ENCODE measurements at places on chromosomes 4 and X.

DNA sequence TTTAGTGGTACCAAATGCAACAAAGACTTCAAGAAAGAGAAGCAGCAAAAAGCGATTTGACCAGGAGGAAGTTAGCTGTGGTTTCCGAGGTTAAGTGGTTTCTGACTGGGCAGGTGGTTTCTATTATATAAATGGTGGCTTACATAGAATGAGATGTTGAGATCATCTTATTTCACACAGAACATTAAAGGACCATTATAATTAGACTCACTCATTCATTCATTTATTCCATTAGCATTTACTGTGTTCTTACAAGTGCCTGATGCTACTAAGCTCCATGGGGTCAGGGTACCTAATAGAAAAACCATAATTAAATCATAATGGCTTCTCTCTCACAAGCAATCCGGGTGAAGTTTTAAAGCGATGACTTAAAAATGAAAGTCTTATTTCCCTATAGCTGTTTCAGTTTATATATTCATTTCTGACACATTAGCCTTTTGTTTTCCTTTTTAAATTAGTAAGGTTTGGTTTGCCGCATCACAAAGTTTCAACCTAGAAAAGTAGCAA, 10.6 kb downstream of the TSPAN6 start:
- no peak for DNase-seq

- no peak for DNase-seq
Observed at GRCh38 chr4:6886886-6887285, 22.7 kb upstream of the TBC1D14 start.

DNA sequence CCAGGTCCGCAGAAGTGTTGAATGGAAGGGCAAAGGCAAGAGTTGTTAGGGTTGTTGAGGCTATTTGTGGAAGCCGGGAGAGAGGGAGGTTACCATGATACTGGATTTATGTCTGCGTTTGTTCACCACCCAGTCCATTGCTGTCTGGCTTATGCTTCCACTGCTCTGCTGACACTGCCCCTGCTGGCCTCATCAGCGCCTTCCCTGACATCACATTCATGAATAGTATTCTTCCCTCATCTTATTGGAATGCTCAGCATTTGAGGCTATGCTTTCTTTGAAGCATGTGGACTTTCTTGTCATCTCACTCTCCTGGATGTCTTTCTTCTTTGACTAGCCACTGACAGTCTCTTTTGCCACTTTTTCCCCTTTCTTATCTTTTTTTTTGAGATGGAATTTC, 10.3 kb downstream of the GNL3L start:
- no peak for DNase-seq

DNA sequence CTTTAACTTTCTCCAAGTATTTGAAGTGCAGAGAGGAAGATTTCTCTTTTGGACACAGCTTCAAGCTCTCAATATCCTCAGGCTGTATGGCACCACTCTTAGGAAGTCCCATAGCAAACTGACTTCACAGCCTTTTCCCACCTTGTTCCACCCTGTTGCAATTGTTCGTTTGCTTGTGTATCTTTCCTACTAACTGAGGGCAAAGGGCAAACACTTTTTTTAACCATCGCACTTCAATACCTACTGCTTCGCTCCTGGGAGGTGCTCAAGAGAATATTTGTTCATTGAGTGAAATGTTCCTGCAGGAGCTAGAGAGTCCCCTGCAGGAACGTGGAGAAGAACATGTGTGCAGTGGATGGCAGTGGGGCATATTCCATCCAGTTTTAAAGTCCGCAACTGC, 638.6 kb downstream of the BCOR start:
- DNase-seq, result no peak

- DNase-seq, result no peak
Observed at GRCh38 chr4:46950826-46951225, 41.8 kb upstream of the COX7B2 start.

- no peak for DNase-seq
Observed at GRCh38 chr4:81460191-81460701, 11.5 kb downstream of the RASGEF1B start.

GRCh38 chr4:44157611-44158277, 290.9 kb downstream of the KCTD8 start:
- DNase-seq, result no peak

DNA sequence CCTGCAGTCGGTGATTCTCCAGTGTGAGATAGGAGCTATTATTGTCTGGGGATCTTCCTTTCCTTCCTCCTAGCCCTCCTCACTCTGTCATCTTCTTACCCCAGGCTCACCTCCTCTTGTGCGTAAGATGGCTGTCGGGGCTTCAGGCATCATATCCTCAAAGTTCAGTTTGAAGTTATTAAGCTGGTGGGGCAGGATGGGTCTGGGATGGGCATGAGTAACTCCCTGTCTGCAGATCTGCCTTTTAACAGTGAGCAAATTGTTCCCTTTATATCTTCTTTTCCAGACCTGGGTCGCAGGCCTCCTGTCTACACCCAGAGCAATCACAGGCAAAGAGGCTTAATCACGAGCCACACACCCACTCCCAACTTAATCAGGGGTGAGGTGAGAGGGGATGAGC, 900 bp upstream of the MTMR1 start:
- no peak for DNase-seq

- no peak for DNase-seq
Observed at GRCh38 chr4:26404743-26405206, 84.0 kb downstream of the RBPJ start.

GRCh38 chrX:40061871-40062524, 35.8 kb downstream of the BCOR start:
- no peak for DNase-seq

GRCh38 chr4:108620101-108620932, at the start of gene RPL34:
Gene RPL34 (plus strand): TSS chr4:108620576. CDS start chr4:108621960, 1,384 bp downstream.
- peak; percentile 98 for DNase-seq

GRCh38 chr4:82043081-82043808, 330.5 kb downstream of the HNRNPD start:
- no peak for DNase-seq

DNA sequence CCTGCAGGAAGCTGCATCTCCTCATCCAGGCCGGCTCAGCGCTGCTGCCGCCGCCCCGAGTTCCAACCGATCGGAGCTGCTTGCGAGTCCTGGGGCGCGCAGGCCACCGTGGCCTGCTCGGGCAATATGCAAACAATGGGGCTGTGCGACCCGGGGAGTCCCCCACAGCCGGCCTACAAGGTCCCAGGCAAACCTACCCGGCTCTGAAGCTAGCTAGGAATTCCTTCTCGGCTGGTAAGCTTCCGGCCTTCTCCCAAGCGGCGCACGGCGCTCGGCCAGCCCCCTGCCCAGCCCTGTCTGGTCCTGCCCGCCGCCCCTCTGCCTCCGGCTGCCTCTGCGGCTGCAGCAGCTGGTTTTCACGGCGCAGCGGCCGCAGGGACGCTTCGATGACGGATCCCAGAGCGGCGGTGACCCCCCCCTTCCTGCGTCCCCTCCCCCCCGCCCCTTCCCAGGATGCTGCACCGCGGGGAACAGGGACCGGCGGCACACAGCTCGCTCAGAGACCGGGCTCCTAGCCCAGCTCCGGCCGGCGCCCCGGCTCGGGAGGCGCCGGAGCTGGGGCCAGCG, 59.4 kb downstream of the TSC22D3 start:
- DNase-seq, result no peak

- DNase-seq, result peak; percentile 60
Observed at GRCh38 chrX:69177511-69178162, 12.4 kb upstream of the PJA1 start.

GRCh38 chrX:87516717-87517121, 883 bp upstream of the KLHL4 start:
- no peak for DNase-seq

- no peak for DNase-seq
Observed at GRCh38 chrX:31487951-31488350, 416.1 kb upstream of the FTHL17 start.

DNA sequence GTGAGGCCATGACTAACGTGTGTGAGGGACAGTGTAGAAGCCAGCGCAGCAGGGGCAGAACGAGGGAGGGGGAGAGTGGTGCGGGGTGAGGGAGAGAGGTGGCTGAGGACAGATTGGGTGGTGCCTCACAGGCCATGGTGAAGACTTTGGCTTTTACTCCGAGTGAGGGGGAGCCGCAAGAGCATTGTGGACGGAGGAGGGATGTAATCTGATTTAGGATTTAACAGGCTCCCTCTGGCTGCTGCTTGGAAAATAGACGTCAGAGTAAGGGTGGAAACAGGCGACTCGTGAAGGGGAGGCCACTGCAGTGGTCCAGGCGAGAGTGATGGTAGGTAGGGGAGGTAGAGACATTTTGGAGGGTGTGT, 13.0 kb downstream of the PPP1R3F start:
- DNase-seq, result no peak

- no peak for DNase-seq
Observed at GRCh38 chr4:155304375-155304774, 72.4 kb downstream of the MAP9 start.

DNA sequence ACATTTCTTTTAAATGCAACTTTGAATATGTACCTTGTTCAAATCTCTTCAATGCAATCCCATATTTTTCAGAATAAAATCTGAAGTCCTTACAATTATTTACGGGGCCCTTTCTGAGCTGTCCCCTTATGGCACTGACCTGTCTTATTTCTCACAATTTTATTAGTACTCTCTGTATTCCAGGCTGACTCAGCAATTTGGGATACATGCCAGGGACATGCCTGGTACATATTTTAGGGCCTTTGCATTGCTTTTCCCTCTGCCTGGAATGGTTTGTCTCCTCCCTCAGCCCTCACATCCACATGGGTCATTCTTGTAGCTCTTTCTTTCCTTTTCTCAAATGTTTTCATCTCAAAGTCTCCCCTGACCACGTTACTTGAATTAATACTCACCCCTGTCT, 172.2 kb upstream of the TECRL start:
- DNase-seq, result no peak

DNA sequence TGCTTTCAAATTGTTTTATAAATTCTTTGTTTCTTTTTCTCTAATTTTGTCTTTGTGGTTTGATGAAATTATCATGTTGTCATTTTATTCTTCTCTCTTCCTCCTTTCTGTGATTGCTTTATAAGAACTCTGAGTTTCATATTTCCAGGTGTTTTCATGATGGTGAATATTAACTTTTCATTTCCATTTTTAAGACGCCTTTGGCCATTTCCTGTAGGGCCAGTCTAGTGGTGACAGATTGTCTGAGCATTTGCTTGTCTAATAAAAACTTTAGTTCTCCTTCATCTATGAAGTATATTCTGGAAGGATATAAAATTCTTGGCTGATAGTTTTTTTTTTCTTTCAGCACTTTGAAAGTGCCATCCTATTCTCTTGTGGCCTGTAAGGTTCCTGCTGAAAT, 128.1 kb downstream of the FAM13A start:
- no peak for DNase-seq

- DNase-seq, result no peak
Observed at GRCh38 chr4:25437926-25438325, 60.9 kb downstream of the ANAPC4 start.

- no peak for DNase-seq
Observed at GRCh38 chr4:163380703-163381102, 37.0 kb downstream of the NPY5R start.

GRCh38 chr4:53507671-53508286, 83.5 kb downstream of the LNX1 start:
- DNase-seq, result no peak

DNA sequence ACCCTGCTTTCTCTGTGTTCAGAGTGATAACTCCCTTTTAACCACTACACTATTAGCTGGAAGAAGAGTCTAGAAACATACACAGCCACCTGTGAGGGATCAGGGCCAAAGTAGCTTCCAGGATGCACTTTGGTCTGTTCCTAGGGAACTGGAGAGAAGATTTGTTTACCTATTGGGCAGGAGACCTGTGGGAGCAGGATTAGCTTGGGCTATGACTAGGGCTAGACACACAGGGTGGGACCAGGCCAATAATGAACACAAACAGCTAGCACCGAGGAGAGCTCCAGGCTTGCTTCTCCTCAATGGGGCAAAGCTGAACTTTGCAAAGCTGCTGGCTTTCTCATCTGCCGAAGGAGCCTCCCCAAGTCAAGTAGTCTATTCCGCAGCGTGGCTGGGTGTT, 24.4 kb upstream of the MAP7D3 start:
- no peak for DNase-seq

DNA sequence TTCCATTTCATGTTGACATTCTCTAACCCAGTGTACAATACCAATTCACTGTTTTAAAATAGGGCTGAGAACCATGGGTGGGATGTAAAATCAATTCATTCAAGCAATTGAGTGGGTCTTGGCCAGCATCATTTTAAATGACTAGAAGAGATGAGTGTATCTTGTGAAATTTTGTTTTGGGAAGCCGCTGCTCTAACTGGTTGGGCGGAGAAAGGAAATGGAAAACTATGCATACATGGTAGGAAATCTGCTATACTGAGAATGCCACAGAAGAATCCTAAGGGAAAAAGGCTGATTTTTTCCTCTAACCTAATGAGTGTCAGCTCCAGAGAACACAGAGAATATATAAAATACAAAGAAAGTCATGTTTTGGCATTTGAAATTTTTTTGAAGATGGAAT, 54.8 kb upstream of the DCLK2 start:
- DNase-seq, result no peak

- DNase-seq, result no peak
Observed at GRCh38 chrX:134957836-134958235, 33.0 kb upstream of the SMIM10 start.

Measured in vagina (tissue), 2 donors.